ENCODE measurements at places on chromosomes 4 and X.
A peak's percentile ranks its signal among the peaks of the same experiment; 100 is the strongest.

- no peak for ATAC-seq
These were observed 4.4 kb downstream of the SORCS2 start for GRCh38 chr4:7196736-7197135.

- no peak for ATAC-seq
These were observed 6.3 kb downstream of the TMEM31 start for GRCh38 chrX:103716962-103717361.

GRCh38 chr4:128227991-128228571 lies 59.5 kb downstream of the PGRMC2 start:
- no peak for ATAC-seq

- no peak for ATAC-seq
These were observed 9.8 kb downstream of the TMEM255A start for GRCh38 chrX:120301497-120301896.

DNA sequence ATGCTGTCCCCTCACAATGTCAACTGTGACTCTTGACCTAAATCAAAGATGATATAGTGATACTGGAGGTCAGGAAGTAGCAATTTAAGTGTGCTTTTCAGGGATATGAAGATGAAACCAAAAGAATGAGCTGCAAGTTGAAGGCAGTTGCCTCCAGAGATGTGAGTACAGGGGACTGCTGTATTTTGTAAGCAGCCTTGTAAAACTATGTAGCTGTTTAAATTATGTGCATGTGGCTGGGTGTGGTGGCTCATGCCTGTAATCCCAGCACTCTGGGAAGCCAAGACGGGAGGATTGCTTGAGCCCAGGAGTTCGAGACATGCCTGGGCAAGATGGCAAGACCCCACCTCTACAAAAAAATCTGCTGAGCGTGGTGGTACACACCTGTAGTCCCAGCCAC lies 15.1 kb upstream of the TNIP2 start:
- no peak for ATAC-seq

- ATAC-seq, result peak; percentile 72
These were observed 119.1 kb upstream of the OTUD4 start for GRCh38 chr4:145299380-145300076.

- ATAC-seq, result no peak
These were observed 34.7 kb upstream of the TASL start for GRCh38 chrX:30612250-30612655.

GRCh38 chr4:173652283-173652931 lies 122.4 kb upstream of the HAND2 start:
- no peak for ATAC-seq

GRCh38 chr4:152321923-152322322 lies 214.0 kb downstream of the FBXW7 start:
- ATAC-seq, result no peak

DNA sequence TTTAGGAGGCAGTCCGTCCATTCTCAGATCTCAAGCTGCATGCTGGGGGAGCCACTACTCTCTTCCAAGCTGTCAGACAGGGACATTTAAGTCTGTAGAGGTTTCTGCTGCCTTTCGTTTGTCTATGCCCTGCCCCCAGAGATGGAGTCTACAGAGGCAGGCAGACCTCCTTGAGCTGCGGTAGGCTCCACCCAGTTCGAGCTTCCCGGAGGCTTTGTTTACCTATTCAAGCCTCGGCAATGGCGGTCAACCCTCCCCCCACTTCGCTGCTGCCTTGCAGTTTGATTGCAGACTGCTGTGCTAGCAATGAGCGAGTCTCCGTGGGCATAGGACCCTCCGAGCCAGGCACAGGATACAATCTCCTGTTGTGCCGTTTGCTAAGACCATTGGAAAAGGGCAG lies 10.7 kb upstream of the ADH5 start:
- no peak for ATAC-seq

Measured in stimulated activated memory B cell treated with anti-CD40 and anti-IgM and Interleukin-4, amounts not matched to agents 10 μg/mL and 1 μg/mL and 100 μg/mL, for 72 hours (primary cell).